ENCODE measurements at places on chromosomes 11 and 22. TPM values are rescaled to one million over a fixed set of nuclear protein-coding genes. Genes with fewer than 3 reads are reported as not detected.

The CELSR1 gene
- total RNA-seq: not detected

The NXPE4 gene
- total RNA-seq: not detected

The ACR gene
- total RNA-seq: not detected

The ZNF215 gene
- total RNA-seq: not detected

The SMTNL1 gene
- total RNA-seq: 4.5 TPM

The PLCB3 gene
- total RNA-seq: 38.3 TPM

DNA sequence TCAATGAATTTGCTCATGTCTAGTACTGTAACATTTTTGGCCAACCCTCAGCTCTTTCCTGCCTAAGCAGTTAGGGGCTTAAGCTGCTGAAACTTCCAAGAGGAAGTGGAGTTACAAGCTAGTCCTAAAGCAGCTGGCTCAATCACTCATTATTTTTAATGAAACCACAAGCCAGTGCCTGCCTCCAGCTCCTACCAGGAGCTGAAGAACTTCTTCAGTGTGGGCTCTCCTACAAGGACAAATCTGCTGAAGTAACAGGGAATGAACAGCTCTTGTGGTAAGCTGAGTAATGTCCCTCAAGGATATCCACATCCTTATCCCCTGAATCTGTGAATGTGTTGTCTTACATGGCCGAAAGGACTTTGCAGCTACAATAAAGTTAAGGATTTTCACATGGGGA, 112.5 kb downstream of the BBOX1 start:
- H3K4me1 ChIP-seq: no peaks in the 10 kb centered on the region
- H3K27ac ChIP-seq: no peak overlapping the region
- peak; percentile 64 for DNase-seq
- H3K27me3 ChIP-seq: no peaks in the 10 kb centered on the region
- H3K36me3 ChIP-seq: no peaks in the 10 kb centered on the region

DNA sequence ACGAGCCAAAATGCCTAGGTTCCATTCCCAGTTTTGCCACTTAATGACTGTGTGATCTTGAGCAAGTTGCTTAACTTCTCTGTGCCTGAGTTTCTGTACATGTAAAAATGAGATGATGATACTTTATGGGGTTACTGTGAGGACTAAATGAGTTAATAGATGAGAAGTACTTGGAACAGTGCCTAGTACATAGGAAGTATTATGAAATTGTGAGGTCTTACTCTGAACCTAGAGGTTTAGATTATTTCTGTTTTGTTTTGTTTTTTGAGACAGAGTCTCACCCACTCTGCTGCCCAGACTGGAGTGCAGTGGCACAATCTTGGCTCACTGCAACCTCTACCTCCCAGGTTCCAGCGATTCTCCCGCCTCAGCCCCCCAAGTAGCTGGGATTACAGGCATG, 227.0 kb upstream of the POU2AF2 start:
- no peak for DNase-seq
- H3K27me3 ChIP-seq: no peaks in the 10 kb centered on the region
- no peaks in the 10 kb centered on the region for H3K4me1 ChIP-seq
- H3K4me3 ChIP-seq: no peak overlapping the region

DNA sequence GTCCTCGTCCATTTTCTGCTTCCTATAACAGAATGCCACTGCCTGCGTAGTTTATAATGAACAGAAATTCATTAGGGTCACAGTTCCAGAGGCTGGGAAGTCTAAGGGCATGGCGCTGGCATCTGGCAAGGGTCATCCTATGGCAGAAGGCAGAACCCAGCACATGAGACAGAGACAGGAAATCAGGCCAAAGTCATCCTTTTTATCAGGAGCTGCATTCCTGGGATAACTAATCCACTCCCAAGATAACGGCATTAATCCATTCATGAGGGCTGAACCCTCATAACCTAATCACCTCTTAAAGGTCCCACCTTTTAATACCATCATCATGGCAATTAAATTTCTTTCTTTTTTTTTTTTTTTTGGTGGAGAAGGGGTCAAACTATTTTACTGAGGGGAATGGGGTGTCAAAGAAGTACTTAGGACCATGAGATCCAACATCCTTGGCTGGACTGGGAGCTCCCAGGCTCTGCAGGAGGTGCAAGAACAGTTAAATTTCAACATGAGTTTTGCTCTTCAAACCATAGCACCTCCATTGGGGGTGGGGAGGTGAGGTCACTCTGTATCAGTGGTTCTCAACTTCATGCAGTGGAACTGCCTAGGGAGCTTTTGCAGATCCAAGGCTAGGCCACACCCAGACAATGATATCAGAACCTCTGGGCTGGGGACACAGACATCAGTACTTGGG, 4.4 kb downstream of the TMEM109 start:
- H3K27ac ChIP-seq: no peak overlapping the region
- no peak for DNase-seq
- no peak overlapping the region for H3K4me3 ChIP-seq
- H3K36me3 ChIP-seq: peaks cover 16% of the 10 kb centered on the region

DNA sequence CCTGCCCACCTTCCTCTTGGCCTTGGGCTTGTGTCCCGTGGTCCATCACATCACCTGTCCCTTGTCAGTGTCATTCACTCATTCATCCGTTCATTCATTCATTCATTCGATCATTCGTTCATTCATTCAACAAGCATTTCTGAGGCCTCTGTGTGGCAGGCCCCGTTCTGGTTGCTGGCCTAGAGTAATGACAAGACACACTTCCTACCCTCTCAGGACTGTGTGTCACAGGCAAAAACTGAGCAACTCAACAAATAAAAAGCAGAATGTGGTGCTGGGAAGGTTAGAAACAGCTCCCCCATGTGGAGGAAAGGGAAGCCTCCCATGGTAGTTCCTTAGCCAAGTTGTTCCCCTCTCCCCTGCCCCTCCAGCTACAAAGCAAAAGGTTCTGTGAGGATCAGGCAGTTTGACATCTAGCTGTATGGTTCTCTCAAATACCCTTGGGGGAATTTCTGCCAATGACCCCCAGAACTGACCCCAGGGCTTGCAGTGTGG, 1.6 kb upstream of the OMP start:
- DNase-seq: no peak
- H3K4me1 ChIP-seq: no peaks in the 10 kb centered on the region
- no peak overlapping the region for H3K4me3 ChIP-seq

GRCh38 chr11:48210052-48210451, 6.6 kb upstream of the OR4B1 start:
- H3K4me3 ChIP-seq: no peak overlapping the region
- no peaks in the 10 kb centered on the region for H3K27me3 ChIP-seq
- no peak overlapping the region for H3K27ac ChIP-seq
- no peaks in the 10 kb centered on the region for H3K36me3 ChIP-seq

DNA sequence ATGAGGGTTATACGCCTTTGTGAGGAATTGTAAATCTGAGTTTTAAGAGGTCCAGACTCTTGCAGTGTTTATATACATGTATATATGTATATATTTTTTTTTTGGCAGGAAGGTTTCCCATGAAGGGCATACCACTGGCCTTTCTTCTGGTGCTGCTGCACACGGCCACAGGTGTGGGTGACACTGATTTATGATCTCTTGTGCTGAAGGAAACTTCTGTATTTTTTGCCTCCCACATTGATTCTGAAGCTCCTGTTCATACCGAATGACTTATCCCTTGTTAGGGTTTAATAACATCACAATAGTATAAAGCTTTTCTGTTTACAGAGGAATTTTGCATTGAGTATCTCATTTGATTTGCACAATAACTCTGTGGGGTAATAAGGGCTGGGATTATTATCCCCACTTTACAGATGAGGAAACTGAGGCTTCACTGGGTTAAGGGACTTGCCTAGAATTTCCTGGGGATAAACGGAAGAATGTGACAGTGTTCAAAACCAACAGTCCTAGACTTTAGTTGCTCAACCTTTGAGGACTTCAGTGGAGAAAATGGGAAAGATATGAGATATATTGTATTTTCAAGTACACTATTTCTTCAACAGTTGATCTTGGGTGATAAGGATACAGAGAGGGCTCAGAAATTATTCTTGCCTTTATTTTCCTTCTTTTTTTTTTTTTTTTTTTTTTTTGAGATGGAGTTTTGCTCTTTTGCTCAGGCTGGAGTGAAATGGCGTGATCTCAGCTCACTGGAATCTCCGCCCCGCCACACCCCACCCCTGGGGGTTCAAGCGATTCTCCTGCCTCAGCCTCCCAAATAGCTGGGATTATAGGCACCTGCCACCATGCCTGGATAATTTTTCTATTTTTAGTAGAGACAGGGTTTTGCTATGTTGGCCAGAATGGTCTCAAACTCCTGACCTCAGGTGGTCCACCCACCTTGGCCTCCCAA, 70.1 kb downstream of the MICAL2 start:
- no peaks in the 10 kb centered on the region for H3K27me3 ChIP-seq
- H3K36me3 ChIP-seq: no peaks in the 10 kb centered on the region
- H3K4me1 ChIP-seq: peaks cover 57% of the 10 kb centered on the region
- H3K4me3 ChIP-seq: no peak overlapping the region
- DNase-seq: peak; percentile 55

DNA sequence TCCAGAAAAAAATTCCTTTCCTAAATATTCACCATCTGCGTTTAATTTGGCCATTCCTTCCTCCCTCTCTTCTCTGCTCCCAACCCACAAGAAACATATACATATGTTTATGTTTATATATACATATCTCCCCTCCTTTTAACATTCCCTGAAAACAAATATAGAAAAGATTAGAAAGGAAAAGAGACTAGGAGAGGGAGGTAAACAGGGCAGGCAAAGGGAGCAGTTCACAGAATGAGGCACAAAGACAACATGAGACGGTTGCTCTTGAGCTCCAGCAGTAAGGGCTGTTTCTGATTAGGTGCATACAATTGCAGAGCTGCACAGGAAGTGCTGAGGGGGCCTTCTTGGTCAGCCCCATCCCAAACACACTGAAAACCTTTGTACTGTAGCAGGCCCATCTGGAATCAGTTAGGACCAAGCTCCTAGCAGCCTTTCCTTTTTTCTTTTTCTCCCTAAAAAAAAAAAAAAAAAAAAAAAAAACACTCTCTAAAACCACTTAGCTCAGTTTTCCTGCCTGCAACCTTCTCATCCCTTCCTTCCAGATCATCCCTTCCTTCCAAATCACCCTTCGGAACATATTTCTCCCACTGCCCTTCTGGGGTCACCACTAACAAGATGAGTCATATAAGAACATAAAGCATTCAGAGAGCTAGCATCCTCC, 57.0 kb downstream of the RBFOX2 start:
- peak overlapping the region; percentile 10 for H3K27ac ChIP-seq
- H3K36me3 ChIP-seq: no peaks in the 10 kb centered on the region
- peak; percentile 18 for DNase-seq
- no peaks in the 10 kb centered on the region for H3K27me3 ChIP-seq

GRCh38 chr11:20621679-20622078, 22.3 kb downstream of the SLC6A5 start:
- no peaks in the 10 kb centered on the region for H3K27me3 ChIP-seq
- no peak overlapping the region for H3K27ac ChIP-seq
- no peak for DNase-seq
- H3K4me1 ChIP-seq: no peaks in the 10 kb centered on the region
- H3K4me3 ChIP-seq: no peak overlapping the region

DNA sequence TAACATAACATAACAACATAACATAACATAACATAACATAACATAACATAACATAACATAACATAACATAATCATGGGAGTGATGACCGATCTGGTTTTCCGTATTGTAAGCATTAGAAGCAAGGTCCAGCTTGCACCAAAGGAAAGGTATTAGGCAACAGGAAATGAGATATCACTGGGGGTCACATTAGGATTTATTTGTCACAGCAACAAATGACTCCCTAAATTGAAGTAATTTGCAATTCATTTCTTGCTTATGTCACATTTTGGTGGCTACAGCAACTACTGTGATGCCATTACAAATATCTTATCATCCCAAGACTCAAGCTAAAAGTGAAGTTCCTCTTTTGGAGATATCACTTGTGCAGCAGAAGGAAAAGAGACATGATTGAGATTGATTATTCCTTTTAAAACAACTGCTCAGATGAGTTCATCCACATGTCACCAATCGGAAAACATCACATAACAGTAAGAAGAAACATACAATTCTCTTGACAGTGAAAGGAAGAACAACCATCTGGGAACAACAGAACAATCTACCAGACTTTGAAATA, 1331.1 kb upstream of the RAG2 start:
- H3K4me3 ChIP-seq: no peak overlapping the region
- H3K27me3 ChIP-seq: no peaks in the 10 kb centered on the region
- H3K27ac ChIP-seq: no peak overlapping the region

DNA sequence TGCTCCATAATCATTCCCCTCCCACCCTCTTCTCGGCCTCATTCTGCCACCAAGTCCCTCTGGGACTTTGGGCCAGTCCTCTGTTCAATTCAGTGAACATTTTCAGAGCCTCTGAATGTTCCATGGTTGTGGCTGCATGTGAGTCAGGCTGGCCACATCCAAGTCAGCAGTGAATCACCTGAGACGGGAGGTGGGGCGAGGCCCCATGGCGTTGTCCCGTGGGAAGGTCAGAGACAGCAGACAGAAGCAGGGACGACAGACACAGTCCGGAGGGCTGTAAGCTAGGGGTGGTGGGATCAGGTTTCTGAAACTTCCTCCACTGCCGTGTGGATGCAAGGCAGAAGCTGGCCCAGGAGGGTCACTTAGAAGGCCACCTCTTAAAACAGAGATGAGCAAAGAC, 324.8 kb downstream of the MN1 start:
- no peaks in the 10 kb centered on the region for H3K27me3 ChIP-seq
- H3K4me1 ChIP-seq: peaks cover 78% of the 10 kb centered on the region
- no peaks in the 10 kb centered on the region for H3K36me3 ChIP-seq

- peak overlapping the region; percentile 70 for H3K27ac ChIP-seq
- H3K4me1 ChIP-seq: peaks cover 35% of the 10 kb centered on the region
- H3K4me3 ChIP-seq: peak overlapping the region; percentile 15
- H3K27me3 ChIP-seq: no peaks in the 10 kb centered on the region
- DNase-seq: peak; percentile 96
- no peaks in the 10 kb centered on the region for H3K36me3 ChIP-seq
Observed at GRCh38 chr11:12288212-12288930, 89.0 kb upstream of the PARVA start.

DNA sequence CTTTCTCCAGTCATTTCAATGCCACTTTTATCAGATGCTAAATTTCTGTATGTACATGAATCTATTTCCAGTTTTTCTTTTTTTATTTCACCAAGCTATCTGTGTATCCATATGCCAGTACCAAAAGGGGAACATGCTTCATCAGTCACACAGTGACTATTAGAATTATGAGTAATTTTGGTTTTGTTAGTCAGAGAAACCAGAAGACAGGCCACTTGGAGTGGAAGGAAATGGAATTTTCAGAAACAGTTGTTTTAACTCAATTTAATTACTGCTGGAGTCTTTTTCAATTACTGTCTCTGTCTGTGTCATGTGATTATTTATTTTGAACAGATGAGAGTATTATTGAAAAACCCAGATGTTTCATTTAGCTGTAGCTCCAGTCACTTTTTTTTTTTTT, 84.6 kb upstream of the ANO3 start:
- H3K27me3 ChIP-seq: 0 out of 2 replicates have a peak, but pooled peaks cover 3% of the 10 kb centered on the region
- H3K4me3 ChIP-seq: no peak overlapping the region
- H3K4me1 ChIP-seq: no peaks in the 10 kb centered on the region
- no peak overlapping the region for H3K27ac ChIP-seq

DNA sequence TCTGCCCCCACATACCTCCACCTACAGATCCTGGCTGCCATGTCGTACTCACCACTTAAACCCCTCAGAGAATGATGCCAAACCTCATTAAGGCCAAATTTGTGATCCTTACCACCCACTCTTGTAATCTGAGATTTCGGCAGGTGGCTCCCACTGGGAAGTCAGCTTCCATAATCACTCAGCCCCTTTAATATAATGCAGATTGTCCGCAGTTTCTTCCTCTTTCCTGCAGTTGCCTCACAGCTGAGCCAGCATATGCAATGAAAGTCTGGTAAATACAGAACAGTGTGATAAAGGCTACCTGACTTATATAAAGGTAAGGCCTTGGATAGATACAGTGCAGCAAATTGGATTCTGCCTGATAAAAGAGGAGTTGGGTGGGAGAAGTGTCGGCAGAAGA, 515.2 kb upstream of the TENM4 start:
- no peak overlapping the region for H3K27ac ChIP-seq
- no peaks in the 10 kb centered on the region for H3K36me3 ChIP-seq
- no peak overlapping the region for H3K4me3 ChIP-seq
- DNase-seq: no peak
- no peaks in the 10 kb centered on the region for H3K27me3 ChIP-seq
